ENCODE measurements at places on chromosomes 6 and 20.

DNA sequence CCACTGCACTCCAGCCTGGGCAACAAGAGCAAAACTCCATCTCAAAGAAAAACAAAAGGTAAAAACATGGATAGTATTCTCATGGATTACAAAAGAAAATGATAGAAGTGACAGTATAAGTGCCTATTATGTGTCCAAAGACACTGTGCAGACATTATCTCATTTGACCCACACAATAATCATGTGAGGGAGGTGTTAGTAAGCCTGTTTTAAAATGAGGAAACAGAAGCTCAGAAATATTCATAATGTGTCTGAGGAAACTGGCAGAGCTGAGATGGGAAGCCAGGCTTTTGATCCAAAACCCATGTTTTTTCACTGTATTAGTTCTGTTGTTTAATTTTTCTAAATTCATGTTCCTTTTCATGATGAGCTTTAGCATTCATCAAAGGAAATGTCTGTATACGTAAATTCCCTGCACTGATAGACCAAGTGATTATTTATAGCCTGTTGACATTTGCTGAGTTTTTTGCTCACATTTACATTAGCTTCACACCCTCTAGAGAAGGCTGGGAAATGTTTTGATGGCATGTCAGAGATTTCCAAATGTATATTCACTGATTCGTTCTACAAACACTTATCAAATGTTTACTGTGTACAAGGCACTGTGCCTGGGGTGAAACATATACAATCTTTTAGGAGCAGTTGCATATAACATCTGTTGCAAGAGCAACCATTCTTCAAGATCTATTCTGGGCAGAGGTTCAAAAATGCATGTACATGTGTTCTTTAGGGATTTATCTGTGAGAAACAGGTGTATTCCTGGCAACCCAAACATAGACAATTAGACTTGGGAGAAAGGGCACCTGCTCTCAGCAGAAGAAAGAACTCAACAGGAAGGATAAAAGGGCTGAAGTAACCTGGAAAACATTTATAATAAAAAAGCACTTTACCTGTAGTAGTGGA, 331.5 kb downstream of the SAMD5 start:
- no peak for DNase-seq

DNA sequence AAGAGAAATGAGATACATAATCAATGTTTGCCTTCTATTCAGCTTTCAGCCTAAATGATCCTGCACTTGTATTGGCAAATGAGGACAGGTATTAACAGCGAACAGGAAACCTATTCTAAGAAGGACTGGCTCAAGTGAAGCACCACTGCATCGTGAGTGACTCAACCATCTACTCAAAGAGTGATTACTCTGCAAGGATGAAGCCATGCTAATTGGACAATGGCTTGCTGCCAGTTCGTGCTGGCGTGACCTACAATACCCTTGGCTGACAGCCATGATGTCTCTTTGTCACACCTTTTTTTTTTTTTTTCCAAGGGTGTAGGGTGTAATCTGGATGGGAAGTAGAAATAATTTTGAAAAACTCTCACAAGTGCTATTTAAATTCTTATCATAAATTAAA, 104.9 kb downstream of the GJA10 start:
- peak; percentile 77 for DNase-seq

DNA sequence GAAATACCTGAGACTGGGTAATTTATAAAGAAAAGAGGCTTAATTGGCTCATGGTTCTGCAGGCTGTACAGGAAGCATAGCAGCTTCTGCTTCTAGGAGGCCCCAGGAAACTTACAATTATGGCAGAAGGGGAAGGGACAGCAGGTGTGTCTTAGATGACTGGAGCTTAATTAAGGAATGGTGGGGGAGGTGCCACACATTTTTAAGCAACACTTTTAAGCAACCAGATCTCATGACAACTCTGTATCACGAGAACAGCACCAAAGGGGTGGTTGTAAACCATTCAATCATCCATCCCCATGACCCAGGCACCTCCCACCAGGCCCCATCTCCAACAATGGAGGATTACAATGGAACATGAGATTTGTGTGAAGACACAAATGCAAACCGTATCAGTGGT, 26.9 kb downstream of the FIG4 start:
- no peak for DNase-seq

GRCh38 chr6:108127056-108127455, 38.8 kb upstream of the NR2E1 start:
- DNase-seq, result no peak

GRCh38 chr6:3449750-3450305, 7.0 kb downstream of the SLC22A23 start:
- no peak for DNase-seq

DNA sequence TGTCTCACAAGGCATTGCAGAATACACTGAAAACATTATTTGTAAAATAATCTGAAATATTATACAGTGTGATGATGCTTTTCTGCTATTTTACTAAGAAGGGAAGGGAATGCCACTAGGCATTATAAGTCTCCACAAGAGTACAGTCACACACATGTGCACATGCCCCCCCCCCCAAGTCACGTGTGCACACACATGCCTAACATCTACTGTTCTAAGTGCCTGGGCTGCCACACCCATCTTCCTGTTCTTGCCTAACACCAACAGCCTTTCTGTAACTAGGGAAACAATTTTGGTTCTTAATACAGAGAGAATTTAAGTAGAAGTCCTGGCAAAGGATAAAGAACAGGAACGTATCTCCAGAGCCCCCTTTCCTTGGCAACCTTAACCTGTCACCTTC, 58.2 kb upstream of the BCLAF1 start:
- DNase-seq, result no peak

- no peak for DNase-seq
Observed at GRCh38 chr20:57434390-57434700, 43.1 kb downstream of the RBM38 start.

- no peak for DNase-seq
Observed at GRCh38 chr6:111565326-111566221, 40.1 kb downstream of the TRAF3IP2 start.

- no peak for DNase-seq
Observed at GRCh38 chr6:92911301-92911700, 508.1 kb downstream of the EPHA7 start.

- DNase-seq, result no peak
Observed at GRCh38 chr6:89583559-89583958, 55.0 kb downstream of the LYRM2 start.

DNA sequence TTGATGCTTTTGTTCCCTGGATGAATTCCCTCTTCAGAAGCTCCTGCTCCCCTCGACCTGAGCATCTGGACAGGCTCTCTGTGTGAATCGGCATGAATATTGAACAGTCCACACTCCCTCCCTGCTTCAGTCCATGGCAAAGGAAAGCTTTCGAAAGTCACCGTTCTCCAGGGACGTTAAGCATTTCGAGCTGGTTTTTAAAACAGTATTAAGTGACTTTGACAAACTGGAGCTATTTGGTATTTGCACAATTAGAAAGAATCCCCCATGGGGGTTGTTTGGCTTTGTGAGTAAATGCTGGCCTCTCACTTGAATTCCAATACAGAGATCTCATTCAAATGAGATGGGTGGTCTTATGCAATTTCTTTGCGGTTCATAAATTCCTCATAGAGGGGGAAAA, 85.3 kb upstream of the TIAM2 start:
- DNase-seq, result no peak

Data from kidney glomerular epithelial cell (primary cell).